Uterine smooth muscle cell (primary cell): ENCODE measurements at places on chromosomes 5 and 9. TPM values are rescaled to one million over a fixed set of nuclear protein-coding genes. Genes with fewer than 3 reads are reported as not detected.

Gene SLC27A6
- 1.2 and 2.2 TPM in 2 replicates for total RNA-seq

Gene UAP1L1
- total RNA-seq, result 28.3 and 33.1 TPM in 2 replicates

Gene NR2F1-AS1
- total RNA-seq, result 20.1 and 21.0 TPM in 2 replicates

Gene CA9
- total RNA-seq, result 0.44 and 8.6 TPM in 2 replicates

Gene SLC34A3
- total RNA-seq, result not detected in 2 replicates

Gene POLR3G
- 20.0 and 40.8 TPM in 2 replicates for total RNA-seq

Gene SCGB3A2
- not detected in 2 replicates for total RNA-seq

Gene OR1J2
- not detected in 2 replicates for total RNA-seq

Gene RNF208
- total RNA-seq, result 0.11 and 0.25 TPM in 2 replicates

Gene QSOX2
- total RNA-seq, result 17.7 and 19.0 TPM in 2 replicates

Gene FCN1
- not detected in 2 replicates for total RNA-seq

Gene CDH6
- 12.7 and 21.6 TPM in 2 replicates for total RNA-seq

Gene KCNV2
- not detected in 2 replicates for total RNA-seq

Gene INVS
- total RNA-seq, result 35.4 and 36.5 TPM in 2 replicates

Gene FGFR4
- total RNA-seq, result 0.62 and 0.66 TPM in 2 replicates

Gene PCDH12
- under 0.01 and 0.11 TPM in 2 replicates for total RNA-seq

Gene ADRB2
- 0.12 and 0.22 TPM in 2 replicates for total RNA-seq

Gene SLC45A2
- under 0.01 TPM in 2 replicates for total RNA-seq

Gene SPATA31C1
- total RNA-seq, result not detected in 2 replicates

Gene FRMPD1
- under 0.01 TPM in 1 of 2 replicates, not detected in the other for total RNA-seq

Gene LCN9
- total RNA-seq, result not detected in 2 replicates

Gene SHISAL2B
- total RNA-seq, result 0.25 TPM in 1 of 2 replicates, not detected in the other

Gene OR13F1
- not detected in 2 replicates for total RNA-seq

Gene SLC46A2
- not detected in 2 replicates for total RNA-seq

Gene VCP
- 481 and 631 TPM in 2 replicates for total RNA-seq

Gene RBM27
- total RNA-seq, result 23.2 and 29.2 TPM in 2 replicates

Gene GFI1B
- total RNA-seq, result not detected in 2 replicates

Gene CDKN2B-AS1
- 4.1 and 4.9 TPM in 2 replicates for total RNA-seq

Gene LECT2
- total RNA-seq, result not detected in 2 replicates

Gene LHFPL2
- 68.6 and 72.5 TPM in 2 replicates for total RNA-seq

Gene PCDHA9
- total RNA-seq, result 0.11 and 0.12 TPM in 2 replicates

Gene NDST1
- total RNA-seq, result 33.4 and 39.5 TPM in 2 replicates

Gene OMD
- not detected in 2 replicates for total RNA-seq

Gene TLR4
- 2.5 and 5.9 TPM in 2 replicates for total RNA-seq

Gene HRH2
- not detected in 2 replicates for total RNA-seq

Gene BSPRY
- not detected in 2 replicates for total RNA-seq

Gene SPINK6
- total RNA-seq, result not detected in 2 replicates

Gene LHX2
- total RNA-seq, result 0.33 TPM in 1 of 2 replicates, not detected in the other

Gene NDFIP1
- total RNA-seq, result 58.1 and 60.4 TPM in 2 replicates

Gene LARP1
- total RNA-seq, result 84.2 and 90.8 TPM in 2 replicates

Gene TSSK1B
- total RNA-seq, result 0.11 and 0.12 TPM in 2 replicates
